Chondrocyte (in vitro differentiated cells): ENCODE measurements at places on chromosomes 3 and 15.

DNA sequence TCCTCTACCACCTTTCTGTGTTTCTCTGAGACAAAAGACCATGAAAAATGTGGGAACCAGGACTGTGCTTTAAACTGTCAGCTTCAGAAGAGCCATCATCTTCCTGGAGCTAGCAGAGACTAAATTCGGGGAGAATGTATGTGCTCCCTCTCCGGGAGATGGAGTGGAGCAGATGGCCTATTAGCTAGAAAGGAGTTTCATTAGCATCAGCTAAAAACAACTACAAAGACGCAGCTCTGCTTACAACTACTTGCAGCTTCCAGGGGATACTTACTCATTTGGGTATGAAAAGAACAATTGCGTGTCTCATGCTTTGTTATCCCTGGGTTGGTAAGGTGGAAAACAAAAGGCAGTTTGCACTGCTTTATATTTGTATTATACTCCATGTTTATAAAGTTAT lies 159.6 kb downstream of the MFSD1 start:
- no peak for DNase-seq
- H3K27ac ChIP-seq: no peak overlapping the region

- no peak overlapping the region for H3K27ac ChIP-seq
- H3K4me3 ChIP-seq: no peak overlapping the region
- no peaks in the 10 kb centered on the region for H3K36me3 ChIP-seq
- no peaks in the 10 kb centered on the region for H3K4me1 ChIP-seq
- peaks cover 2% of the 10 kb centered on the region for H3K27me3 ChIP-seq
- DNase-seq: no peak
Measured at GRCh38 chr15:47607695-47608094, 109.6 kb upstream of the SEMA6D start.

DNA sequence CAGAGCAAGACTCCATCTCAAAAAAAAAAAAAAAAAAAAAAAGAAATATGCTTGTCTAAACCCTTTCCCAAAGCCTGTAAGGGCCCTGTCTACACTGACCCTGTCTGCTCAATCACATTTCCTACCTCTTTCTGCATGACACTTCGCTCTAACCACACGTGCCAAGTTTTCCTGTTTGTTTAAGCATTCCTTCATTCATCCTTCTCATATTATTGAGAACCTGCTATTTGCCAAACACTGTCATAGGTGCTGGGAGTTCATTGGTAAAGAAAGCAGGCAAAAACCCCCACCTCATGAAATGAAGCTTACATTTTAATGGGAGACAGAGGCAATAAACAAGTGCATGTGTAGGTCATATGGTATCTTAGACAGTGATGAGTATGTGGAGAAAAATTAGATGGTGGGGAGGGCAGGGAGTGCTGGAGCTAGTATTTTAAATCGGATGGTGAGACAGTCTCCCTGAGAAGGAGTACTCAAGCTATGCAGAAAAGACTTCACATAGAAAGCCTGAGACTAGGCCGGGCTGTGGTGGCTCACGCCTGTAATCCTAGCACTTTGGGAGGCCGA lies 48.0 kb downstream of the B3GNT5 start:
- no peak for DNase-seq
- peaks cover 40% of the 10 kb centered on the region for H3K4me1 ChIP-seq
- H3K27ac ChIP-seq: peak overlapping the region; percentile 34

GRCh38 chr3:196020373-196020772 lies 61.5 kb downstream of the TFRC start:
- no peak for DNase-seq
- no peak overlapping the region for H3K27ac ChIP-seq
- H3K36me3 ChIP-seq: no peaks in the 10 kb centered on the region
- peaks cover 14% of the 10 kb centered on the region for H3K4me1 ChIP-seq
- peaks cover 24% of the 10 kb centered on the region for H3K27me3 ChIP-seq
